Activated CD4-positive, alpha-beta T cell treated with anti-CD3 and anti-CD28 coated beads, Interleukin-2, amount 10 ng/mL, durations not matched to agents 24 days and 14 days (primary cell): ENCODE measurements at places on chromosomes 1 and 21. TPM values are rescaled to one million over a fixed set of nuclear protein-coding genes. Genes with fewer than 3 reads are reported as not detected.

DNA sequence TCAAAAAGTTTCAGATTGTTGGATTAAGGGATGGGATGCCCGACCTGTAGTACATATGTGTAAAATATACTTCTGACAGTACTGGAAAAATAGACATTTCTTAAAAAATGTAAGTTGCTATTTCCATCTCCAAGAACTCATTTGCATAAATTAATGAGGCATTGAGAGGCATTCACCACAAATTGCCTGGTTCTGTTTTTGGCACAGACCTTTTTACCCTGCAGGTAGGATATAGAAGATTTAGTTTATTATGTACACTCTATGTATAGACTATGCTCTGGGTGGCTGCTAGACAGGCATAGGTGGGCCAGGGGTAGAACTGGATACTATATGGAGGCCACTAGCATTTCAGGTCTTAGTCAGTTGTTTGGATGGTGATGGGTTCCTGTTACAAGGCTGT is 8.0 kb downstream of the CCDC17 start:
- DNase-seq: no peak

GRCh38 chr1:182147951-182148350 is 86.4 kb upstream of the ZNF648 start:
- DNase-seq: no peak

DNA sequence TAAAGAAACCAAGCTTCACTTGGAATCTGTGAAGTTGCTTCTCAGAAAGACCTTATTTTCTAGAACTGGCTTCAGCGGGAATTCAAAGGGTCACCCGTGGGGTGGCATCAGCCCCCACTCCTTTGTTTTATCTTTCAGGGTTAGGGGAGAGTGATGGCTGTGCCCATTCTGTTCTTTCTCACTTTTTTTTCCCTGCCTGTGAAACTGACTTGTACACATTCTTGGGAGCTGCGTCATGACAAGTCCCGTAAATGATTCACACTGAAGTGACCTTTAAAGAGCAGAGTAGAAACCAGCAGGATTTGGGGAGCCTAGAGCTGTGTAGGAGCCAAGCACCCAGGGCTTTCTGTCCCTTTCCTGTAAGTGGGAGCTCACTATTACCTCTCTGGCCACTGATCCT is 43.8 kb downstream of the SLC44A3 start:
- DNase-seq: no peak

DNA sequence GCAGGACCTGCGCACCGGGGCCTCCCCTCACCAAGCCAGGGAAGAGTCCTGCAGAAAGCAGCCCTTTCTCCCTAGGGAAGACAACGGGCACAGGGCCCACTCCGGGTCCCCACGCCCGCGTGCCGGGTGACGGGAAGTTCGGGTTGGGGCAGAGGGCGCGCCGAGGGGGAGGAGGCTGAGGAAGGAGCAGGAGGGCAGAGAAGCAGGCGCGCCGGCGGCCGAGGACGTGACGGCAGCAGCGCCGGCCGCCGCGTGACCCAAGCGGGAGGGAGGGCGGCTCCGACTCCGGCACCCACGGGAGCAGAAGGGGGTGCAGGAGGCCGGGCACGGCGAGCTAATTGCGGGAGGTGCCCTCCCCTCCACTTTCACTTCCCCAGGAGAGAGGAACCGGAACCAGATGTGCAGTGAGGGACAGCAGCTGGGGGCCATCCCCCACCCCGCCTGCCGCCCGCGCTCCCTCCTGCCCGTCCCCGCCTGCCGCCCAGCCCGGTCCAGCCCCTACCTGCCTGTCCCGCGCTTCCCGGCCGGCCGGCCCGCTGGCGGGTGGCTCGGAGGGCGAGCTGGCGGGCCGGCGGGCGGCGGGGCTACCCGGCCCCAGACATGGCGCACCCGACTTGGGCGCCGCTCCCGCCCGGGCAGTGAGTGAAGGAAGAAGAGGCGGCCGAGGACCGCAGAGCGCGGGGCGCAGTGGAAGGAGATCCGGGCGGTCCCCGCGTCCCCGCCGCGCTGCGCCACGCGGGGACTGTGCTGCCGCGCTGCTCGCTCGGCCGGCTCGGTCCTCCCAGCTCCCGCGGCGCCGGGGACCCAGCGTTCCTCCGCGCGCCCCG is 510 bp downstream of the DENND4B start:
- peak; percentile 92 for DNase-seq

GRCh38 chr1:71565262-71565661 is 484.4 kb upstream of the ZRANB2 start:
- no peak for DNase-seq

The NKAIN1 gene
- total RNA-seq: not detected in 2 replicates

GRCh38 chr1:179080866-179081686 is 794 bp upstream of the TOR3A start:
- DNase-seq: peak; percentile 83

The ST6GALNAC5 gene
- not detected in 2 replicates for total RNA-seq

- no peak for DNase-seq
Measured at GRCh38 chr1:58005212-58005611, 541.3 kb downstream of the OMA1 start.

DNA sequence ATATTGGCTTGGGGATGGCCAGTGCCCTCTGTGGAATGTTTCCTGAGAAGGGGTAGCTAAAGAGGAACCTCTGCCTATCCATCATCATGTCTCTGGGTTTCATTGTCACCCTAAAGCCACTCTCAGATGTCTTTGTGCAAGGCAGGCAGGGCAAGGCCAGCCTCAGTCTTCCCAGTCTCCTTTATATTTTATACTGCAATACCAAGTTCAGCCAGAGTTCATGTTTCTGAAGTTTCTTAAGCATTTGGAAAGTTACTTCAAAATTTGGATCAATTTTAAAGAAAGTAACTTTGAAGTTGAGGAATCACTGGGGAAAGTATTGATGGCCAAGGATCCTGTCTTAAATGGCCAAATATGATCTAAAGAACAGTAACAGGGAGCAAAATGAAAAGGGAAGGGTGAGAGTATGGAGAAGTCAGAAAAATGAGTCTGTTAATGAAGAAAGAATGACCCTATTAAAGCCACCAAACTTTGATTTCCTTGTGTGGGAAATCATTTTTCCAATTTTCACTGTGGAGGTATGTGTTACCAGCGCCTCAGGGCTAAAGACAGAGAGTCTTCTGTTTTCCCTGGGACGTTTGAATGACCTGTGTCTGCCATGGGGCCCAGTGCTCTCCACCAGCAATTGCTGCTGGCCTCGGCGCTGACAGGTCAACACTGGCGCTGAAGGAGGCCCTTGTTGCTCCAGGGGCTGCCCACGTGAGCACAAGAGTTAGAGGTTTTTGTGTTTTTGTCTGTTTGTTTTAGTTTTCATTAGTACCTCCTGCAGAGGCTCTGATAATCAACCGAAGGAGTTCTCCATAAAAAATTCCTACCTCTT is 93.9 kb downstream of the ATP5PO start:
- DNase-seq: no peak

The ZNF695 gene
- total RNA-seq: 0.65 and 0.95 TPM in 2 replicates

GRCh38 chr1:151549199-151549598 is 9.1 kb downstream of the TUFT1 start:
- no peak for DNase-seq

The PLPPR4 gene
- total RNA-seq: not detected in 2 replicates

DNA sequence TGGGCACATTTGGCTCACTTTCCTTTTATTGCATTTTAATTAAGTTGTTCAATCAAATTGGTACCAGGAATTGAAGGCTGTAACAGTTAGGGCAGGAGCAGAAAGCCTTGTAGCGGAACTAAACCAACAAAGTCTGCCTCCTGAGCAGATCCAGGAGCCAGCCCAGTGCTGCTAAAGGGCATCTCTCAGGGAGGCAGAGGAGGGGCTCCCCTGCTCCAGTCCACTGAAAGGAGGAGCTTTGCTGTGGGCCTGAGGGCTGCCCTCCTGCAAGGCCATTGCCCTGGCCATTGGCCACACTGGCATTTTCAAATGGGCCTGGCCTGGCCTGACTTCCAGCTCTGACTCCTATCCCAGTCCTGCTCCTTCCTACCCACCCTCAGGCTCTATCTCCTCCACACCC is 3.7 kb upstream of the TRABD2B start:
- no peak for DNase-seq

- DNase-seq: no peak
Measured at GRCh38 chr21:22224261-22224660, 1226.1 kb downstream of the NCAM2 start.

The AQP10 gene
- total RNA-seq: not detected in 2 replicates
